ENCODE measurements at places on chromosomes 2 and 18.

DNA sequence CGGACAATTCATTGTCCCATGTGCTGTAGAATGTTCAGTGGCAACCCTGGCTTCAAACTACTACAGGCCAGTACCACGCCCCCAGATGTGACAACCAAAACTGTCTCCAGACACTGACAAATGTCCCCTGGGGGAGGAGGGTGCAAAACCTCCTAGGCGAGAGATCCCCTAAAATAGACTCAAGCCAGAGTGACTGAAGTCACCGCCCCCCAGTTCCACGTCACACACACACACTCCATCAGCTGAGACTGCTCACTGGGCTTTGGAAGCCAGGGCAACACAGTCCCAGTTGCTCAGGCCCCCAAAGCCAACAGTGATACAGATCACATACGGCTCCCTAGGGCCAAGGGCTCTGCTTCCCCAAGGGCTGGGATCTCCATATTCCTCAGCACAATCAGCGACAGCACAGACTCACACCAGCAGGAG lies 19.1 kb downstream of the HDAC4 start:
- no peak for DNase-seq

DNA sequence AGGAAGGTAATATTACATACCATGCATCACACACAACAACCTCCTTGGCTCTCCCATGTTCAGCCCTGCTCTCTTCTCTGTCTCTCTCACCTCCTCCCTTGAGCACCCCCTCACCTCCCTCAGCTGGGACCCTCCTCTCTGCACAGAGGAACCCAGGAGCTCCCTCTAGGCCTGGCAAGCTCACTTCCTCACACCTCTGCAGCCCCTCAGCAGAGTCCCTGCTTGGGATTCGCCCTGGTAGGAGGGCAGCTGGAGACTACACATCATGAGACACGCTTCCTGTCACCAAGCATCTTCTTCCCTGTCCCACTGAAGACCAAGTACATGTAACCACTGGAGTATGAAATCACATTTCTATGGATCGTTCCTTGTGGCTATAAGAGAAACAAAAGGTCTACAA lies 51.0 kb downstream of the ADD2 start:
- no peak for DNase-seq

GRCh38 chr2:45888641-45889040 lies 237.2 kb downstream of the PRKCE start:
- no peak for DNase-seq

GRCh38 chr2:62467100-62467474 lies 38.9 kb downstream of the TMEM17 start:
- no peak for DNase-seq
